8988T (cell line): ENCODE measurements at places on chromosomes 11 and 22.

DNA sequence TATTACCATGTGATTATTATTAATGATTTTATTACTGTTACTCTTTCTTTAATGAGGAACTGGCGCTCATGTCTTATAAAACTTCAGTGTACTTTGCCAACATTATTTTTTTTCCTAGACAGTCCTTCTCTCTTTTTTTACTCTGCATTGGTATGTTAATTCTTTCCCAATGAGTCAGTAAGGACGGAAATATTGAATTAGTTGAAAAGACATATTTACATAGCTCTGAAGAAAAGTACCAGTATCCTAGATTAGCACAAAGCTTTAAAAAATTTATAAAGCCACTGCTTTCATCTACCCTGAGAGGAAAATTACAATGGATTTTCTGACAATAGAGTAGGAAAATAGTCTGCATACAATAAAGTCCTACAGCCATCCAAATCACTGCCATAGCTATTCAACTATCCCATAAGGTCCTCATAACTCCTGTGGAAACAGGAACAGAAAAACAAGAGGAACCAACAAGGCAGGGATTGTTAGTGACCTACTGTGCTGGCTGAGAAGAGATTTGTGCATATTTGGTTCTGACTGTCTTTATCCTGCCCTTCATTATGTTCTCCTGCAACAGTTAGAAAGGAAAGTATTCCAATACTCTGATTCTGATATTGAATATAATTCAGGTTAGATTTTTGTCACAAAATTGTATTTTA is 314.4 kb downstream of the AASDHPPT start:
- no peak for DNase-seq

DNA sequence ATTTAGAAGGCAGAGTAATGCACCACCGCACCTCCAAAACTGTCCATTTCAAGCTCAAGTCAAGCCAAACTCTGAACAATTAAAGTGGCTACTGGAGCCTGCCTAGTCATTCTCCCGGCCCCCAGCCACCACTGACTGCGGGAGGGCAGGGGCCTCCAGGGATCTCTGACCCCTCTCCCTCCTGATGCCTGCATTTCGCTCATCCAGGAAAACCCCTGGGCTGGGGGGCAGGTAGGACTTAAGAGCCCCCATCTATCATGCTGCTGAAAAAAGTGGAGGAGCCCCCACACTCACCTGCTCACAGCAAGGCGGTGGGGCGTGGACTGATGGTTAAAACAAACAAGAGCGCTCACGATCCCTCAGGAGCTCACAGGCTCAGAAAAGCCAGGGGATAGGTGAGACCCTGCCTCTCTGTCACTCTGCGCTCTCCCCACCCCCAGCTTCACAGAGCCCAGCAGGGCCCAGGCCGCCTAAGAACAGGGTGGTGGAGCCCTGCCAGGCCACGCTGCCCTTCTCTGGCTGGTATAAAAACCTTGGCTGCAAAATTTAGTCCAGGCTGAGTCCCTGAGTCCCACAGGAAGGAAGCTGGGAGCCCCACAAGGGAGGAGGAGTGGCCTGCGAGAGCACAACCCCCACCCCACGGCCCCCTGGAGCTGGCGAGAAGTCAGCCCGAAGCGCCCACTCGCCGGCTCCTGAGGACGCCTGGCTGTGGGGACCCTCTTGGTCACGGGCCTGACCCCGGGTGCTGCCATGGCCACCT is 21.0 kb upstream of the MOB2 start:
- DNase-seq = no peak

GRCh38 chr11:46331282-46331984 is 15.8 kb upstream of the DGKZ start:
- no peak for DNase-seq

- DNase-seq = no peak
Measured at GRCh38 chr11:11074686-11075335, 217.0 kb upstream of the ZBED5 start.

DNA sequence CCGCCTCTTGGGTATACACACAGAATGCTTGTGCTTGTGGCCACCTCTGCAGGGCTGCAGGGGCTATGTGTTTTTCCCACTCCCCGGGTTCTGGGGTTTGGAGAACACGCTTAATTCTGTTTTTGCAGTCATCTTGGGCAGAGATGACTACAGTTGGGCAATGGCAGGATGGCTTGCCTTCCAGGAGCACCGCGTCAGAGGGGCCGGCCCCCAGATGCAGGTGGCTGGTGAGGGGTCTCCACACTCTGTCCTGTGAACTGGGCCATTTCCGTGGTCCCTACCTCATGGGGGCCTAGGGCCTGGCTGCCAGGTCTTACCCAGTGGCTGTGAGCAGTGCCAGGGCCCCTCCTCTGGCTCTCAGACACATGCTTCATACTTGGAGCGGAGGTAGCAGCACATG is 68.3 kb downstream of the CTTN start:
- DNase-seq = no peak

- DNase-seq = no peak
Measured at GRCh38 chr11:47879259-47880158, 31.4 kb upstream of the NUP160 start.

DNA sequence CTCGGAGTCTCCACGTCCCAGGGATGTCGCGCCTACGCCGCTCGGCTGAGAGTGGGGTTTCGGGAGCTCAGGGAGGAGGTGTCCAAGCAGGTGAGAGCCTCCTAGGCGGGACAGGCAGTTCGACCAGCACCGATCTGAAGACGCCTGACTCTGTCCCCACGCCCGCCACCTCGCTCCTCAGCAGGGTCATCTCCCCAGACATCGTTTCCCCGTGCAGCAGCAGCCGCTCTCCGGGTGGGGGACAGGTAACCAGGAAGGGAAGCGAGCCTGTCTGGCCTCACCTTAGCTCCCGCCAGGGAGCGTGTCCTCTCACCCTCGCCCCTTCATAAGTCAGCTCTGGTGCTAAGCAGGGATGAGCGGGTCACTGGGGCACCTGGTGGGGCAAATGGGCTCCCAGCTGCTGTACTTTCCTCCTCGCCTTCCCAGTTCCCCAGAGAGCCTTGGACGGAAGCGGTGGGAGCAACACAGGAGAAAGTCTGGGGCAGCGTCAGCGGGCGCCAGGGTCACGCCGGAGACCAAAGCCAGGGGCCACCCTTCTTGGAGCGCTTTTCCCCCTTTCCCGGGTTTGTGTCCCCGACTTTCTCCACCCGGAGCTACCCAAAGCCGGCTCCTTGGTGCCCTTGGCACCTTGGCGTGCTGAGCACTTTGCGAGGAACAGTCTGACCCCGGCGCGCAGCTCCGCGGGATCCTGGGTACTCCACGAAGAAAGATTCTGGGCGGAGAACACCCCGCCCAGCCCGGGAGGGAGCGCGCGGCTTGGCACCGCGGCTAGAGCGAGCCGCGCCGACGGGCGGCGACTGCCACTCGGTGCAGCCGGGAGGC is 1.6 kb downstream of the SPON1 start:
- DNase-seq = no peak

GRCh38 chr11:94457118-94458029 is 36.3 kb downstream of the MRE11 start:
- DNase-seq = no peak

DNA sequence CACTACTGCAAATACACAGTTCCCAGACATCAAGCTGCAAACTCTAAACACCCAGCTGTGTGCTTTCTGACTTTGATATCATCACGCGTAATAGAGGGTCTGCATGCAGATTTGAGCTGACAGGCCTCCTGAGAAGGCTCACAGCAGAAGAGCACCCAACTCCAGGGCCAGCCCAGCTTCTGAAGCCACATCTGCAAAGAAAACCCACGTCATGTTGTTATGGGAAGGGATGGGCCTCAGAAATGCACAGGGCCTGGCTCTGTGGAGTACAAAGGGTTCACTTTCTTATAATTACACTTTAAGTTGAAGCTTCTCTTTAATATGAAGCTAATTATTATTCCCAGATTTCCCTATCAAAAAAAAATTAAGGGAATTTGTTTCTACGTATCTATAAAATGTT is 927.9 kb downstream of the NTM start:
- no peak for DNase-seq

GRCh38 chr11:43518408-43519160 is 159.9 kb downstream of the TTC17 start:
- DNase-seq = no peak
